ENCODE measurements at places on chromosomes 5 and 9.

- DNase-seq = no peak
Observed at GRCh38 chr5:107543868-107544267, 126.9 kb downstream of the EFNA5 start.

- DNase-seq = no peak
Observed at GRCh38 chr9:94567271-94567670, 12.4 kb downstream of the PCAT7 start.

DNA sequence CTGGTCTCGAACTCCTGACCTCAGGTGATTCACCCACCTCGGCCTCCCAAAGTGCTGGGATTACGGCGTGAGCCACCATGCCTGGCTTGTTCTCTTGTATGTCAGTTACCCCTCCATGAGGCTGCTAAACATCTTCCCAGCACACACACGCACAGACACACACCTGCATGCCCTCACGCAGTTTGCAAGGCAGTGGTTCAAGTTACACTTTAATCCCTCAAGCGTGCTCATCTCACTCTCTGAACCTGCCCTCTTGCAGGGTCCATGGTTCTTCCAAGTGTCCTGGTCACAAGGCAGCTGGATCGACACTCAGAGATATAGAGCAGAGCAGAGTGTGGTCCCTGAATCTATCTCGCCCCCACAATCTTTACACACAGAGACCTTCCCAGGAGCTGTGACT lies 34.1 kb upstream of the RUFY1 start:
- DNase-seq = no peak

DNA sequence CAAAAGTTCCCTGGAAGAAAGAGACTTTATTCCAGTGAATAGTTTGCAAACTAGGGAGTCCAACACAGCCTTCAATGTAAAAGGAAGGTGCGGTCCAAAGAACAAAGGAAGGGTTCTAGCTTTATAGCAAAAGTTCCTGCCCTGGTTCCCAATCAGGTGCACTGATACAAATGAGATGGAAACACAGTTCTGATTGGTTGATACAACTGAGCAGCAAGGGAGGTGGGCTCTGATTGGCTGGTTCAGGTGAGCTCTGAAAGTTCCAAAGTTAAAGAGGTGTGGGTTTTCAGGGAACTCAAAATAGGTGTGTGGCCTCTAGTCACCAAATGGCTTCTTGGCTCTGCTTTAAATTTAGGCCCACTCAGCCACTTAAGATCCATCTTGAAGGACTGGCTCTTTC lies 43.1 kb downstream of the P4HA2 start:
- no peak for DNase-seq

DNA sequence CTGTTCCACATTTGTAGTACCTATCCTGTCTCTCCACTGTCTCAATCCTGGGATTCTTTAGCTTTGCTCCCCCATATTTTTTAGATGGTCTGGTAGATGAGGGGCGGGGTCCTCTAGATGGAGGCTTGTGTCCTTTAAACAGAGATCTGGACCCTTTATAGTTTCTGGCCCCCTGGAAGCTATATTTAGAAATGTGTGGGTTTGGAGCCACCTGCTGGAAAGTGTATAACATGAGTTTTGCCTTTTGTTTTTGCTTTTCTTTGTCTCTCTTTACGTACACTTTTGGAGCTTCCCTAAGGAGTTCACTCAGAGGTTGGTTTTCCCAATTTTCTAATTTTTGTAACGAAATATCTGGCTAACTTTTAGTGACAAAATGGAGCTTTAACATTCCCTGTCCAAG lies 110.7 kb downstream of the CFAP95 start:
- DNase-seq = peak; percentile 22

DNA sequence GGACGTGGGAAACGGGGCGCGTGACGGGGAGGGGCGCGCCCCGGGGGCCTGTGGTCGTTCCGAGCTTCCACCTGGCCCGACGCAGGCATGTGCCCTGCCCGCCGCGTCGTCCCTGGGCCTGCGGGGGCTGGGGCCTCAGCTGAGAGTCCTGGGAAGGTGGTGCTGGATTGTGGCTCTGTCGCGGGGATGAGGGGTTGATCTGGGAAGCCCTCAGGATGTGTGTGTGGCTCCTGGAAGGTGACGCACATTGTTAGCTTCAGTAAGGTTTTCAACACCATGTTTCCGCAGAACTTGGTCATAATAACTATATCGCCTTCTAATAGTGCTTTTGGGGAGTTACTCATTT lies 589.1 kb downstream of the MTRR start:
- DNase-seq = no peak

GRCh38 chr5:123150089-123150488 lies 61.0 kb downstream of the PRDM6 start:
- no peak for DNase-seq

GRCh38 chr9:70678153-70678552 lies 263.7 kb upstream of the KLF9 start:
- no peak for DNase-seq

DNA sequence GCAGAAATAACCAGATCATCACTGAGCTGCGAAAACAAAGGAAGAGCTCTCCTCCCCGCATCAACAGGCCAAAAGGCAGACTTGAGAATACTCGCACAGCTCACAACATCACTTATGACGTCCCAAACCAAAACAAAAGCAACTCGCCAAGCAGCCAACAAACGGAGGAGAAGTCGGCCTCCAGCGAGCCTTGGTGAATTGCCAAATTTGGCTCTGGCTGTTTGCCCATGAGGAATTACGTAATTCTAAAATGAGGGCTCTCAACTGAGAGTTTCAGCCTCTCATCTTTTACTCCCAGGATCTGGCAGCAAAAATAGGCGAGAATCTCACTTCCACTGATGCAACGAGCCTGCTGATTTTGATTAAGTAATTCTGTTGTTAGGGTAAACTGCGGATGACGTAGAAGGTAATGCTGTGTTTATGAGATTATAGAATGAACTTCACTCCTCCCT lies 51.7 kb upstream of the SEMA6A start:
- DNase-seq = no peak

GRCh38 chr5:33059081-33059480 lies 348.0 kb downstream of the NPR3 start:
- no peak for DNase-seq

DNA sequence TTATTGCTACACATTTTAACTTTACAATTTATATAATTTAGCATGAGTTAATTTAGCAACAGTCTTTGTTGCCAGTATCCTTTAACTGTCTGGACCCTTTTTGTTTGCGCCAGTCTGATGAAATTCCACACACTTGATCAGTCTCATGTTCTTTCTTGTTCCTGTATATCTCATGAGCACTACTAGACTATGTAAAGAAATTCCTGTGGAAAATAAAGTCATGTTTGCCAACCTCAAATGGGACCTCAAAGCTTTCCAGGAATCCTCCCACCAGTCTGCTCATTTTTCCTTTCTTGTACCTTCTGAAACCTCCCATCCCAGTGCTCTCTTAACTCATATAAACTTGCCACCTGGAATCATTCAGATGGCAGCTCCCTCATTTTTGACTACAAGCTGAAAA lies 8.0 kb downstream of the DMXL1 start:
- DNase-seq = no peak

DNA sequence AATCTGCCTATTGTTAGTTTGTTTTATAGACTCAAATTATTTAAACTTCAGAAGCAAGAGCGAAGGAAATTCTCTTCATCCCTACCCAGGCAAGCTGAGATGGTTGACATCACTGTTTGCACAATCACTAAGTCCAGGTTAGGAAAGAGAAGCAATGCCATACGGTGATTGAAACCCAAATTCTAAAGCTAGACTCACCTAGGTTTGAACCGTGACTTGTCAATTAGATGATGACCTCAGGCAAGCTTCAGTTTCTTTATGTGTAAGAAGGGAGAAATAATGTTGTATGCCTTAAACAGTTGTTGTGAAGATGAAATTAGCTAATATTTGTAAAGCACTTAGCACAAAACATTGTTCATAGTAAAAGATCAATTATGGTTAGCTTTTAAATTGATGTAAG lies 96.5 kb upstream of the ANKRD55 start:
- no peak for DNase-seq

GRCh38 chr9:27634879-27635278 lies 61.6 kb upstream of the C9orf72 start:
- no peak for DNase-seq

Measured in neural crest cell (in vitro differentiated cells).